ENCODE measurements at places on chromosomes 7 and 10. TPM values are rescaled to one million over a fixed set of nuclear protein-coding genes. Genes with fewer than 3 reads are reported as not detected.
A peak's percentile ranks its signal among the peaks of the same experiment; 100 is the strongest.

Gene HOXA3
- 20.9 TPM for total RNA-seq

- DNase-seq: peak; percentile 1
These were observed 52.6 kb downstream of the FGFBP3 start for GRCh38 chr10:91856637-91857036.

DNA sequence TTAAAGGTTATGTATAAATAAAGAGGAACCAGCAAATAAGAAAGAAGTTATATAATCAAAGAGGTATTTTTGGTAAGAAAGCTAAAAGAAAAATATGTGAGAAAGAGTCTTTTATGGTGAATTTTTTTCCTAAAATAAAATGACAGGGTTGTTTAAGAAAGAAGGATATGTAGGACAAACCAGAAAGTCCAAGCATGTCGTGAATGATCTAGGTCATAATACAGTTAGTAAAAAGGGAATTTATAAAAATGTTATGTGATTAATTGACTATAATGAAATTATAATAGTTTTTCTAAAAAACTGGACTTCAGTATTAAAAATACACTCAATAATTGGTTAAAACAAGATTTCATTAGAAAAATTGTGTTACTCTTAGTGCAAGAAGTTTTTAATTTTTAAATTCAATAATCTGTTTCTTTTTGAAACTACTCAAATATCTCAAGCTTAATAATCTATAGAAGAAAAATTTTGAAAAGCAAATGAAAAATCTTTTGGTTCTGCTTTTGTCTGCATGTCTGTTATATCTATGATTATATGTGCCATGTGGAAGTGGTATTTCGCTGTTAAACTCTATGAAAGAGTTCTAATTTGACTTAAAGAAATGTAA lies 23.3 kb downstream of the AVL9 start:
- no peak for DNase-seq

GRCh38 chr7:37666026-37666799 lies 17.4 kb upstream of the GPR141 start:
- DNase-seq: no peak

GRCh38 chr10:74117738-74118137 lies 32.9 kb downstream of the AP3M1 start:
- DNase-seq: no peak

- DNase-seq: peak; percentile 9
These were observed 4.7 kb downstream of the TMEM236 start for GRCh38 chr10:17756557-17757217.

Gene RPEL1
- 0.57 TPM for total RNA-seq

Gene ANK3
- total RNA-seq: 32.9 TPM

GRCh38 chr7:102042016-102042656 lies 224.7 kb downstream of the CUX1 start:
- no peak for DNase-seq

GRCh38 chr7:79880312-79880711 lies 254.3 kb upstream of the GNAI1 start:
- DNase-seq: no peak

Gene ANKRD1
- total RNA-seq: 6.2 TPM

Measured in Calu3 (cell line).